ENCODE measurements at places on chromosomes 13 and 19.

GRCh38 chr13:39035204-39035603, 2.7 kb downstream of the PROSER1 start:
- no peak for DNase-seq

DNA sequence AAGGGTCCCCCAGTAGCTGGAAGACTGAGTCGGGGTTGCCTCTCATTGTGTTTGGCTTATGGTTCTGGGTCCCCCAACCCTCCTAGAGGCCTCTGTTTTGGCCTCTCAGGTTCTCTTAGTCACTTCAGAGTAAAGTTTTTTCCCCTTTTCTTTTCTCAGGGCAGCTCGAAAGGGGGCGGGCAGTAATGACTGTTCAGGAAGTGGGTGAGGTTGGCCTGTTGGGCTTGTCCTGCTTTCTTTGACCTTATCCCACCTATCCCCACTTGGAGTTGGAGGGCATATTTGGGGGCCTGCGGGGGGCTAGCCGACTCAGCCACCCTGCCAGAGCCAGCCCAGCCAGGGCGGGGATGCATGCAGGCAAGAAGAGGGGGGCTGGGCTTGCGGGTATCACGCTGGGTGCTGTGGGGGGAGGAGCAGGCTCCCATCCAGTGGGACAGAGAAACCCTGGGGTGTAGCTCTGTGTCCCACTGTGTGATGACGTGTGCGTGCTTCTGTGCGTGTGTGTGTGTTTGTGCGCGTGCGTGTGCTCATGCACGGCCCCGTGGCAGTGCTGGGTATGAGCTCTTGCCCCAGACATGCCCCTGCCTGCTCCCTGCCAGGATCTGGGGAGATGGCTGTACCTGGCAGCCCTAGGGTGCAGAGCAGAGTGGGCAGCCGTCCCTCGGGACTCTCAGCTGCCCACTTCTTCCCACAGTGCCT, 1.4 kb downstream of the CIC start:
- peak; percentile 81 for DNase-seq

DNA sequence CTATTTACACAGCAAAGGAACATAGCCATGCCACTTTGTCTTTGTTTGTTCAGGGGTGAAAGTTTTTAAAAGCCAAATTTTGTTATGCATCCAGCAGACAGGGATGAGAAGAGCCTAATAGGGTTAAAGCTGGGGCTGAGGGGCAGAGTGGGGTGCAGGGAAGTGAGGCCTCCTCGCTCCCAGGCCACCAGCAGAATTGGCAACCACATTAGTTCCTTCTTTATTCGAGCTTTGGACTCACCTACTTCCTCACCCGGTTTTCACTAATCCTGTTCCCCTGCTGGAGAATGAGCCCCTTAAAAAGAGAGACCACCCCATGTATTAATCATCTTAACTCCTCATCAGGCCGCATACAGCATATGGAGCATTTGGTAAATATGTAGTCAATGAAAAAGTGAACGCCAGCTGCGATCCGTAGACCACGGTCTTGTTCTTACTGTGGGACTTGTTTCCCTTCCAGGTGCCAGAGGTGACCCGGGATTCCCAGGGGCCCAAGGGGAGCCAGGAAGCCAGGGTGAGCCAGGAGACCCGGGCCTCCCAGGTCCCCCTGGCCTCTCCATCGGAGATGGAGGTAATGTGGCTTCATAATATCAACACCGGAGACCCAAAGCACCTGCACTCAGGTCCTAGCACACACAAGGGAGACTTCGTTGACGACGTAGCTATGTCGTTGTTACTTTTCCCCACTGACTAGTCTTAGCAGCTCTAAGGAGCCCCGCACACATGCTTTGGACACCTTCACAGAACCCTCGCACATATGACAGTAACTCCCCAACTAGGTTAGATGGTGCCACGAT, 112.1 kb downstream of the RAB20 start:
- DNase-seq, result no peak

DNA sequence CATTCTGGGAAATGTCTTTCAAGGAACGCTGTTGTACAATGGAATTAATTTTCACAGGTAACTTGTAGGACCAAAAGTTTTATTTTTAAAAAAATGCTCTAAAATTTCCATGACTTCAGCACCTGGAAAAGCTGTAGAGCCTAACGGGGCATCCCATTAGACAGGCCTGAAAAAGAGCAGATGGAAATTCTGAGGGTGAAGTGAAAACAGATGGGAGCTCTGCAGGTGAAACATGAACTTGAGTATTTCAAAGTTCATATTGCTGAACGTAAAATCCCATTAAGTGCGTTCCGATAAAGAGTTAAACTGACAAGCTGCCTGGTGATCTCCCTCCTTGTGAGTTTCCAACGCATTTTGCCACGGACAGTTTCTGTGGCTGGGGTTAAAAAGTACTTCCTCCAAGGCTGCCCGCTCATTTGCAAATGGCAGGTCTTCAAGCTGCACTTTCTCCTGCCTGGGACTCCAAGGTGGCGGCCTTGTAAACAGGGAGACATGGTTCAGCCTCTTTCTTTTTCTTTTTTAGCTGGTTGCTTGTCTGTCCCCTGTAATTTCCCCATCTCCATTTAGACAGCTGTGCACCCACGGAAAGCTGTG, 450.4 kb downstream of the FGF9 start:
- DNase-seq, result no peak

DNA sequence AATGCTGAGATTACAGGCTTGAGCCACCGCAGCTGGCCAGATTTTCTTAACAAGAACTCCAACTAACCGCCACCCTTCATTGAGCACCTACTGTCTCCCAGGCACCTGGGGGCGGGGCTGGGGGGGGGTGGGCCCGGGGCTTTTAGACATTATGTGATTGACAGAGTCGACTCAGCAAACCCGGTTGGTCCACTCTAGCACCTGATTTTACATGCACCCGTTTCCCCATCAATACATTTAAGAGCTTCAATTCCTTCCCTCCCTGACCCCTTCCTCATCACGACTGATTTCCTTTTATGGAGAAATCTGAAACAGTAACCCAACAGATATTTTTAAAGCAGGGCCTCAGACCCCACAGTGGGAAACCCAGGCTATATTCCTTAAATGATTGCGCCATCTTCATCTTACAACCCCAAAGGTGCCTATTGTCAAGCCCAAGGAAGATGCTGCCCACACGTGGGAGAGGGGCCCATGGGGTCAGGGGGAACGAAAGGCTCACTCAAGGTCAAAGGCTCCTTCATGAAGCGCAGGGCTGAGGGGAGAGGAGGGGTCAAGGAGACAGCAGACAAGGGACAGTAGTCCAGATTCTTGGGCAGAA, 1.8 kb downstream of the INSR start:
- no peak for DNase-seq

All from stimulated activated CD4-positive, alpha-beta T cell treated with anti-CD3 and anti-CD28 coated beads, Interleukin-15, amount 100 ng/mL, for 24 hours (primary cell).